ENCODE measurements at places on chromosomes 5 and 9. TPM values are rescaled to one million over a fixed set of nuclear protein-coding genes. Genes with fewer than 3 reads are reported as not detected.

DNA sequence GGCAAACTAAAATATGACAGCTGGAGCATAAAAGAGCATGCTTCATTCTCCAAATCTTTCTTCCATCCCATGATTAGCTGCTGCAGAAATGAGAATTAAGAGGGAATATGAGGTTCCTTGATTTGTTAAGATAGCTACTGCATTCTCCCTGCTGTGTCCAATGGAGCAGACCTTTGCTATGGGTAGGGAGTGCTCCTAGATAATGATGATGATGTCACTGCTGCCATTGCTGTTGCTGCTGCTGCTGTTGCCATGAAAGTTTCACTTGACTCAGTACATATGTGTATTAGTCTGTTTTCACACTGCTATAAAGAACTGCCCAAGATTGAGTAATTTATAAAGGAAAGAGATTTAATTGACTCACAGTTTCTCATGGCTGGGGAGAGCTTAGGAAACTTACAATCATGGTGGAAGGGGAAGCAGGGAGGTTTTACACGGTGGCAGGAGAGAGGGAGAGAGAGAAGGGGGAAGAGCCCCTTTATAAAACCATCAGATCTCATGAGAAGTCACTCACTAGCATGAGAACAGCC is 128.9 kb downstream of the INSYN2B start:
- no peak for DNase-seq

- no peak for DNase-seq
Observed at GRCh38 chr9:3497401-3497800, 28.4 kb downstream of the RFX3 start.

GRCh38 chr9:136623016-136623841 is 39.5 kb upstream of the EGFL7 start:
- DNase-seq, result no peak

DNA sequence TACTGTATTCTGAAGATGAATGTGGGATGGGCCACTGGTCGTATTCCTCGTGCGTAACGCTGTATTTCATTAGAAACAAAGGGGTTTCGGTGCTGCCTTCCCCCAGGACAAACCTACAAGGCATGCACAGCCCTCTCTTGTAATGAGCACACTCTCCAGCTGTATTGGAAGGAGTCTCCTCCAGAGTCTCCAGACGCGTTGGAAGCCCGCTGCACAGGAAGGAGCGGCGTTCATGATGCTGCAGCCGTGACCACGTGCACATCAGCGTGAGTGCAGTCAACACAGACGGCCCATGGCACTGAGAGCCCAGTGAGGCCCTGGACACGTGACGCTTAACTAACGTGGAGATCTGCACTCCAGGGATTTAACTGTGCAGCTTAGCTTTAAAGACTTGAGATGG is 209.0 kb upstream of the IRX1 start:
- DNase-seq, result no peak

DNA sequence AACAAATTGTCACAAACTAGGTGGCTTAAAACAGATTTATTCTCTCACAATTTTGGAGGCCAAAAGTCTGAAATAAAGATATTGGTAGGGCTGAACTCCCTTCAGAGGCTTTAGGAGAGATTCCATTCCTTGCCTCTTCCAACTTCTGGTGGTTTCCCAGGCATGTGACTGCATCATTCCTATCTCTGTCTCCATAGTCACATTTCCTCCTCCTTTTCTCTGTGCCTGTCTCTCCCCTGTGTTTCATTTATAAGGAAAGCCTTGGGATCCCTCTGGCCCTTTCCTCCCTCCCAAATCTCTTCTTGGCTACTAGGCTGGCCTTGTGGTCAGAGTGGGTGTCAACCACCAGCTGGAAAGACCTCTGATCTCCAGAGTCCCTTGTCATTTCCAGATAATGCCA is 78.2 kb downstream of the SNX18 start:
- DNase-seq, result no peak

DNA sequence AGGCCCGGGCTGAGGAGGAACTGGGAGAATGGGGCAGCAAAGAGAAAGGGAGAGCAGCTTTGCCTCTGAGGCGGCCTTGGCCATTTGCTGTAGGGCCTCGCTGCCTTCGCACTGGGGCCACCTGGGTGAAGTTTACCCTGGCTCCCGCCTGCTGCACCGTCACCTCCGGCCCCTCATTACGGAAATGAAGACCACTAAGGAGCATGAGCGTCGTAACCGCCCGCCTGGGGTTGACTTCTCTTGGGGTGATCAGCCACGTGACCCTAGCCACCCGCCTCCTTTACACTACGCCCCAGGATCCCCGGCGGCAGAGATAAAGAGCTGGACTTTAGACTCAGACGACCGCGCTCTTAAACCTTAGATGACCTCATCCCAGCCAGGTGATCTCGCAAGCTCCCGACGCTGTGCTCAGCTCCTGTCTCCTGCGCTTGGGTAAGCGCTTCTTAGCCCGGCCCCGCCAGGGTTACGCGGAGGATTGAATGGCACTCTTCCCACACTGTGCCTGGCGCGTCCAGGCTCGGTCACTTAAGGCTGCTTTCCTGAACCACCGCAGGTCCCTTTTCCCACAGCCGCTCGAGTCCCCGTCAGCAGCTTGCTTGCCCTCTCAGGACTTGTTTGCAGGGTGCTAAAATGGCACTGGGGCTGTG is 107.9 kb upstream of the LARP1 start:
- no peak for DNase-seq

GRCh38 chr5:67166460-67167285 is 29.9 kb downstream of the CD180 start:
- DNase-seq, result no peak

DNA sequence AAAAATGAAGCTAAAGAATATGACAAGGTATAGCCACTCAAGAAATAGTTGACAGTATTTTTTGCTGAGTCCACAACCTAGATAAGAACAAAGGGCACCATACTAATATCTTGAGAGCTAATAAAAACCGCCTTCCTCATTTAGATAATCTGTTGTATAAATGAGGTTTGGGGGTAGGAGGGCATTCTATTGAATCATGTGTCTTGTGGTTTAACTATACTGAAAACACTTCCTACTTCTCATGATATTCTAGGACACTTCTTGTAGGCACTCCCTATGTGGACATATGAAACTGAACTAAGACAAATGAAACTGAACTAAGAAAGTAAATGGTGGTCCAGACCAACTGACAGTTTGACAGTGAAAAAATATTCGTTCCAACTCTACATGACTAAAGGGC is 1268.5 kb upstream of the C9orf72 start:
- DNase-seq, result no peak

- DNase-seq, result no peak
Observed at GRCh38 chr9:108643731-108644510, 211.9 kb downstream of the ACTL7B start.

GRCh38 chr9:99385215-99385614 is 163.1 kb downstream of the SEC61B start:
- peak; percentile 50 for DNase-seq

DNA sequence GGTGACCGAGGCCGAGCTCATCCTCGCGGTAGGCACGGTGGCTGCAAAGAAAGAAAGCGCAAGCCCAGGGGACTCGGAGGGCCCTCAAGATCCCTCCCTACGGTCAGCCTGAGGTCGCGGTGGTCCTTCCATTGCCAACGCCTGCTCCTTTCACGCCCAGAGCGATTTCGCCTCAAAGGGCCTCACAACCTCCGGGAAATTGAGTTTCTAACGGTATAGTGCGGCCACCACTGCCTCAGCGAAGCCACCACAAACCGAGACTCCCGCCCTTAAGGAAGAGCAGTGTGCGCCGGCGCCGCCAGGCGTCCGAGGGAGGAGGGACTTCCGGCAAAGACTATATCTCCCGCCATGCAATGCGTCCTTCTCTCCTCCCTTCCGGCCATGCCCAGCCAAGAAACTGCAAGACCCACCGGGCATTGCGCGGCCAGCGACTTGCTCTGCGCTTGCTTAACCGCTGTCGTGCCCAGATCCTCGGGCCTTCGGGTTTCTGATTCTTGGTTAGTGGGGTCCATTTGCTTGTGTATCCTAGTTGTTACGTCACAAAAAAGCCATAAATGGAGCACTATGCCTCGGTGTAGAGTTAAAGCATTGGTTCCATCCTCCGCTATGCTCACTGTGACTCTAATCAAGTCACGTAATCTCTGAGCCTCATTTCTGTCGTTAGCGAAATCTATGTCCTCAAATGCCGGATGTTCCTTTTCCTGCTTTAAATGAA is at the start of gene HAUS6:
HAUS6 (minus strand) TSS at position 274 of the 715 bp plus-strand sequence; CDS start at position 21, 253 bp downstream.
- DNase-seq, result peak; percentile 94

DNA sequence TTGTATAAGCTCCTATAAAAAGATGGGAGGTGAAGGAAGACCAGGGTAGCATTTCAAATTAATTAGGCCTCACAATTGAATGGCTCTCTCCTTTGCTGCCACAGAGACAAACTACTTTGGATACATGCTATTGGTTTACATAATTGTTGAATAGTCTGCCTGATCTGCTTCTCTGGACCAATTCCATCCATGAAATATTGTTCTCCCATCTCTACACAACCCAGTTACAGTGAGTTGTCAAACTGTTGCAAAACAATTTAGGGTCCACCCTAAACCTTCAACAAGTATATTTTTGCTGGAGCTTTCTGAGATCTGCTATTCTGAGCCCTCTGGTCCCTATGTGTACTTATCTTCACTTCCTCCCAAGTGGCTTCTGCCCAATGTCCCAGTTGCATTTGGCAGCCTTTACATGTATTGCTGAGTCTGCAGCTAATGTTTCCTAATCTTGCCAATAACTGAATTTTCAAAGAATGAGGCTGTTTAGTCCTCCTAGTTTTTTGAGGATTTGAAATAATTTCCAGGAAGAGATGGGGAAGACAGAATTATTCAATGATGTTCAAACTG is 38.9 kb downstream of the AGTPBP1 start:
- DNase-seq, result no peak

DNA sequence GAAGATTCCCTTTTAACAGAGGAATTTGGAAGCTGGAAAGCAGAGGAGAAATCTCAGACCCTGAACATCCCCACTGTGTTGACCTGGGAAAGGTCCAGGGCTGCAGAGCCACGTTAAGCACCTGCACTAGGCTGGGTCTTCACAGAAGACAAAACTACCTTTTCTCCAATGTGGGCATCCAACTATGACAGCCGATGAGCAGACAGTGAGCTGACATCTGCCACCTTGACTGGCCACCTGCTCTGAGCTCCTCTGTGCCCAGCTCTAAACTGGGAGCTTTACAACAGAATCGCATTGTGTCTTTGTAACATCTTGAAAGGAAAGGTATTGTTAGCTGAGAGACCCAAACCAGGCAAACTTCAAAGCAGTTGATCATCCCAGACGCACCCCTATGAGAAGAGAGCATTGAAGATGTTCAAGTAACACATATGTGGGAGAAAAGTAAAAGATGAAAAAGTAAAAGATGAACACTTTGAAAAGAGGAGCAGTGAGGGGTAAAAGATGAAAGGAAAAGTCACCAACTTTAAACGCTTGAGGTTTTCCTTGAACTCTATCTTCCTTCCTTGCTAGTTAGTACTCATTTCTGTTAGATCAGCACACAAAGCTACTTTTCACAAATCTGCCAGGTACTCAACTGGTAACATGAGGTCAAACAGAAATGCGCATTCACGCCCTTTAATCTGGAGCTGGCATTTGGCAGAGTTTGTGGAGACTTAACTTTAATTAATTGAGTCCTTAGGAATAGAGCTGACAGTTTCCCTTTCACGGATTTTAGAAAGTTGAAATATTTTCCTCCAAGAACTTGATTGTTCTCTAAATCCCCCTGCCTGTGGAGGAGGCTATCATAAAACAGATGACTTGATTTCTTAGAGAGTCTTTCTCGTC is 53.2 kb upstream of the CTXN3 start:
- no peak for DNase-seq

GRCh38 chr5:87195104-87195591 is 72.5 kb upstream of the RASA1 start:
- peak; percentile 74 for DNase-seq

GRCh38 chr5:80757290-80757689 is 102.5 kb upstream of the DHFR start:
- no peak for DNase-seq

- no peak for DNase-seq
Observed at GRCh38 chr5:163552536-163552935, 47.1 kb downstream of the MAT2B start.

- DNase-seq, result no peak
Observed at GRCh38 chr5:58491216-58491892, at the start of gene GAPT. TSS of gene GAPT (plus strand) at chr5:58491435. CDS start at chr5:58494537, 3,102 bp downstream.

DNA sequence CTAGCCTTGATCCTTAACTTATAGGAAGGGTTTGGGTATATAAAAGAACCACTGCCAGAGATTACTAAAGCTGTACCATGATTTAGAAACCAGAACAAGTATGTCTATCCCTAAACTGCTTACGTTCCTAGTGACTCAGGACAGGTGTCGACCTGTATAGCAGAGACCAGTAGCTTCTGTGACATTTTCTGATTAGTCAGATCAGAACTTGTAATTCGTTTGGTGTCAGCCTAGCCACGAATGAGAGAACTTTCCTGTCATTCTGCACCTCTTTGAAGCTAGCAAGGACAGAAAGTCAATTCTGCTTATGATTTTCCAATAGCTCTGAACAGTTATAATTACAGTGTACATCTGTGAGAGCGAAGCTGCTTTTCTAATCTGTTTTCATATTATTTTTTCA is 39.5 kb downstream of the PRKACG start:
- DNase-seq, result no peak

- DNase-seq, result no peak
Observed at GRCh38 chr5:137516251-137516797, 17.2 kb upstream of the SPOCK1 start.

DNA sequence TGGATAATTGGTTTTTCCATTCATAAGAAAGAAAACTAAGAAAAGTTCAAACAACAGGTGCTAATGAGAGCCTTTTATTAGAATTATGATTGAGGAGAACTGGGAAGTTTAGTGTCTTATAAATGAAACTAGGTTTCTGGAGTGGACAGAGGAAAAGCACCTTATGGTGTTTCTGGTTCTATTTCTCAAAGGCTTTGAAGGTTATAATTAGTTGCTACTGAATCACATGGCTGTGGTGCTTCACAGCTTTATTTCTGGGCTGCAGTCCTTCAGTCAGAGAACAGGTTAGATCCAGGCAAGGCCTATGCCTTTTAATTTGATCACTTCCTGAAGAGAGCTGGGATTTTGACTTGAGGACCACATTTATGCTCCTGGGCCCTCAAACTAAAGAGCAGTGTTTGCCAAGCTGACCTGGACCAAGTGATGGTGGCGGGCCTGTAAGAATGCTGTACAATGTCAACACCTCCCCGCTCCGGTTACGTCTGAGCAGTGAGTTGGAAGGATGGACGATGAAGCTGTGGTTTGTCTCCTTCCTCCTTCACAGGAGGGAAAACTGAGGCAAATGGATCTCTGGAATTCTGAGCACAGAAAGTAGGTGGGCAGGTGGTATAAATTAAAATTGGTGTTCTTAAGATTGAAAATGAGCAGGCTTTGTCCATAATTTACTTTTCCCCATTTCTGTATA is 56.0 kb downstream of the ZNF462 start:
- no peak for DNase-seq

MAMDC2 gene
- not detected for total RNA-seq

SPINK13 gene
- total RNA-seq, result not detected

AP3B1 gene
- total RNA-seq, result 52.7 TPM

FAF2 gene
- total RNA-seq, result 50.7 TPM

DIRAS2 gene
- total RNA-seq, result not detected
